Smooth muscle cell of the pulmonary artery (primary cell): ENCODE measurements at places on chromosomes 5 and 9. TPM values are rescaled to one million over a fixed set of nuclear protein-coding genes. Genes with fewer than 3 reads are reported as not detected.

The BARX1 gene
- 0.13 TPM in 2 replicates for total RNA-seq

The LIFR gene
- 13.4 and 30.1 TPM in 2 replicates for total RNA-seq

The CARD9 gene
- total RNA-seq: 0.85 and 3.1 TPM in 2 replicates

The TSSK1B gene
- 0.46 and 0.50 TPM in 2 replicates for total RNA-seq

The ZBED3 gene
- 0.52 and 2.3 TPM in 2 replicates for total RNA-seq

The SPATA31D4 gene
- total RNA-seq: not detected in 2 replicates

The PCDHB15 gene
- total RNA-seq: 0.59 and 0.91 TPM in 2 replicates

The EFNA5 gene
- total RNA-seq: 1.1 and 4.8 TPM in 2 replicates

The CERCAM gene
- 338 and 365 TPM in 2 replicates for total RNA-seq

The TIGD6 gene
- 8.9 and 10.2 TPM in 2 replicates for total RNA-seq

The UHRF2 gene
- 73.9 and 85.0 TPM in 2 replicates for total RNA-seq

The TPM2 gene
- total RNA-seq: 511 and 885 TPM in 2 replicates

The NR4A3 gene
- 2.2 and 8.9 TPM in 2 replicates for total RNA-seq

The CDC20B gene
- 0.07 TPM in 1 of 2 replicates, not detected in the other for total RNA-seq

The BASP1 gene
- total RNA-seq: 89.6 and 109 TPM in 2 replicates

The SPOCK1 gene
- total RNA-seq: 305 and 1,070 TPM in 2 replicates

The OLFM1 gene
- 0.76 and 2.3 TPM in 2 replicates for total RNA-seq

The ELOVL7 gene
- total RNA-seq: 0.07 TPM in 1 of 2 replicates, not detected in the other

The FBP1 gene
- not detected in 2 replicates for total RNA-seq

The SLC28A3 gene
- total RNA-seq: 0.36 and 0.46 TPM in 2 replicates

The GDNF gene
- 0.13 and 0.69 TPM in 2 replicates for total RNA-seq

The TTF1 gene
- total RNA-seq: 7.2 and 8.0 TPM in 2 replicates

The IRGM gene
- 0.13 TPM in 1 of 2 replicates, not detected in the other for total RNA-seq

The SYK gene
- not detected in 2 replicates for total RNA-seq

The PPP3R2 gene
- not detected in 2 replicates for total RNA-seq

The ANKRD18A gene
- not detected in 2 replicates for total RNA-seq

The SPINK1 gene
- total RNA-seq: 0.66 and 1.3 TPM in 2 replicates

The SPATA31D1 gene
- not detected in 2 replicates for total RNA-seq

The LPAR1 gene
- total RNA-seq: 58.6 and 95.9 TPM in 2 replicates

The AMBP gene
- not detected in 2 replicates for total RNA-seq

The CD74 gene
- total RNA-seq: 1.3 and 3.9 TPM in 2 replicates

The C9orf152 gene
- not detected in 2 replicates for total RNA-seq

The INSL4 gene
- not detected in 2 replicates for total RNA-seq

The NEUROG1 gene
- not detected in 2 replicates for total RNA-seq

The PCDHA10 gene
- total RNA-seq: 0.26 and 0.50 TPM in 2 replicates

The PKD2L2 gene
- total RNA-seq: not detected in 2 replicates

The SLCO4C1 gene
- total RNA-seq: not detected in 2 replicates

The FAM78A gene
- 0.69 and 0.85 TPM in 2 replicates for total RNA-seq

The PTGR1 gene
- 60.3 and 67.4 TPM in 2 replicates for total RNA-seq

The DOLPP1 gene
- total RNA-seq: 9.7 and 9.8 TPM in 2 replicates

The IL3 gene
- total RNA-seq: not detected in 2 replicates
